ENCODE measurements at places on chromosomes 12 and 14.

GRCh38 chr14:55585854-55586253, 5.8 kb downstream of the KTN1 start:
- no peak for DNase-seq

- DNase-seq = no peak
Observed at GRCh38 chr14:50823051-50823761, 7.8 kb downstream of the NIN start.

DNA sequence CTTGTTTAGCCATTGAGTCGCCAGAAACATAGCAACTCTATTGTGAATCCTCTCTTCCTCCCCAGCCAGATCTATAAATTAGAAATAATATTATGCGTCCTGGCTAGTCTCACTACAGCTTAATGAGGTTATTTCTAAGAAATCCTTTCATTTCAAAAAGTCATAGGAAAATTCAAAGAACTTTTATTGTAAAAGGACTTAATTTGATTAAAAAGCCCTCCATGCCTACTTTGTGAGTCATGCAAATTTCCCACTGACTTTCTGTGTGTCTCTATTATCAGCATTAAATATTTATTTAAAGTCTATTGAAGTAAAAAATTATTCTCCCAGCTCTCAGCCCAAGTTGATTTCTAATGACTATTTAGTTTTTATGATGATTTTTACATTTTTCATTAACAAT, 160.7 kb downstream of the PHLDA1 start:
- DNase-seq = no peak

GRCh38 chr14:60101786-60102185, 10.1 kb downstream of the PCNX4 start:
- no peak for DNase-seq

GRCh38 chr12:111578276-111578970, 20.7 kb downstream of the ATXN2 start:
- DNase-seq = no peak

DNA sequence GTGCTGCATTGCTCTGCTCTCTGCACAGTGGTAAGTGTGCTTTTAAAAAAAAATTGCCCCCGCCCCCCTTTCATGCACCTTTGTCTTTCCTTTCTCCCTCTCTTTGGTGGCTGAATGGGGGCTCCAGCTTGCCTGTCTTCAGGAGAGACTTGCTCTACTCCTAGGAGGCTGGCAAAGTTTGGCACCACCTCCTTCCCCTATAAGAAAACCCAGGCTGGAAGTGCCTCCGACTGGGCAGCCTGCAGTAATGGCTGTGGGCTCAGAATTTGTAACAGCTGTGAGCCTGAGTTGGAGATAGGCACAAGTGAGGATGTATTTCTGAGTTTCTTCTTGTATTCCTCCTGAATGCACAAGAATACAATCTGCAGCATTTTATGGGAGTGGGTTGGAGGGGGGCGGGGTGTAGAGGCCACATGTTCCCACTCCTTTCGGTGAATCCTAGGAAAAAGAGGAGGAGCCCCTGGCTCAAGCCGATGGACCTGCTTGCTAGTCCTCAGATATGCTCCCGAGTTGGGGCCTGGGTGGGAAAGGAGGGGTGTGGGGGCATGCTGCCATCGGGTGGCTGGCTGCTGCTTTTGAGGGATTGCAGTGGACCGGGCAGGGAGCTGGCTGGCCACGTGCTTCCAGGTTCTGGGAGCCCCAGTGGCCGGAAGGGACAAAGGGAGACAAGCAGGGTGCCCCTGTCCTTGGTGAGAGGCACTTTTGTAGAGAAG, 124.3 kb downstream of the TSPAN9 start:
- DNase-seq = no peak

DNA sequence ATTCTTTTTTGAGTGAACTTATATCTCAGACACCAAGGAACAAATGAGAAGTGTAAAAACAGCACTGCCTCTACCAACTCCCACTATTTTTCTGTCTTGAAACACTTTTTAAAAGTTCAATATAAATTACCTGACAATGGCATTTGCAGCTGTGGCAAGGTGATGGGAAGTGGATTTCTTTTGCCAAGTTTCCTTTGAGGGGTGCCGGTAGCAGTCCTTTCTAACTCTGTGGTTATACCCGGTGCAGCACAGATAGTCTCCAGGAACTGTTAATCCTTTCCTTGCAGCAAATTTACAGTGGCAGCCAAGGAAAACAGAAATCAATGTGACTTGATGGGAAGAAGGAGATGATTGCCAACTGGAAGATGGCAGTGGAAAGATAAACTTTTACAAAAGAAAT, 243.7 kb downstream of the BCAT1 start:
- DNase-seq = no peak

DNA sequence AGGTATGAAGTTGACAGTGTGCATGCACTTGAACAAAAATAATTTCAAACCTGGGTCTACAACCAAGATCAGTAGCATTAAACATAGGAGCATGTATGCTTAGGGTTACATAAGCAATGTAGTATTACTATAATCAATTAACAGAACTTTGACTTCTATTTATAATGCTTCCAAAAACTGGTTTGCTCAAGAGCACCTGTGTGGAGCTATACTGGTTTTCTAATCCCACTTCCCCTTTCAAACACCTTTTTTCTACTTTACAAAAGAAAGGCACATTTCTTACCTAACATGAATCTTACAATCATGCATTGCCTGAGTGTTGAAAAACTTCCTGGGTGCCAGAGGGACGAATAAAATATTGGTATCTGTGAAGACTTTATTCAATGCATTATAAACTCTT, 72.7 kb downstream of the EFCAB11 start:
- DNase-seq = no peak

DNA sequence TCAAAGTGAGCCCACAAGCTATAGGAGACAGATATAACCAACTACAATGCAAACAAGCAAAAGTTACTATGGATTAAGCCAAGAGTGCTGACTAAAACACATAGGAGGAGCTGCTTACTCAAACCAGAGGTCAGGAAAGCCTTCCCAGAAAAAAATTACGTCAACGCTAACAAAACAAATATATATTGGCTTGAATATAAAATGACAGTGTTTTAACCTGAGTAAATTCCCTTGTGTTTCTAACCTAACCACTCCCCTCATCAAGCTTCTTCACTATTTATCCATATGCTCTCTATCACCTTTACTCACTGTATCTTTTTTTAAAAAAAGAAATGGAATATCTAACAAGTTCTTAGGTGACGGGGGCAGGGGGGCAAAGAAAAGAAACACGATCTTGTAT, 115.9 kb downstream of the MED13L start:
- DNase-seq = no peak

GRCh38 chr12:69999561-69999960, 174.5 kb downstream of the MYRFL start:
- DNase-seq = no peak

GRCh38 chr14:33364466-33364865, 425.8 kb downstream of the NPAS3 start:
- DNase-seq = no peak

- no peak for DNase-seq
Observed at GRCh38 chr12:41635626-41636364, 447.7 kb downstream of the PDZRN4 start.

GRCh38 chr14:41295734-41296133, 310.9 kb upstream of the LRFN5 start:
- DNase-seq = no peak

GRCh38 chr12:107597695-107598410, 87.7 kb upstream of the PWP1 start:
- DNase-seq = no peak

DNA sequence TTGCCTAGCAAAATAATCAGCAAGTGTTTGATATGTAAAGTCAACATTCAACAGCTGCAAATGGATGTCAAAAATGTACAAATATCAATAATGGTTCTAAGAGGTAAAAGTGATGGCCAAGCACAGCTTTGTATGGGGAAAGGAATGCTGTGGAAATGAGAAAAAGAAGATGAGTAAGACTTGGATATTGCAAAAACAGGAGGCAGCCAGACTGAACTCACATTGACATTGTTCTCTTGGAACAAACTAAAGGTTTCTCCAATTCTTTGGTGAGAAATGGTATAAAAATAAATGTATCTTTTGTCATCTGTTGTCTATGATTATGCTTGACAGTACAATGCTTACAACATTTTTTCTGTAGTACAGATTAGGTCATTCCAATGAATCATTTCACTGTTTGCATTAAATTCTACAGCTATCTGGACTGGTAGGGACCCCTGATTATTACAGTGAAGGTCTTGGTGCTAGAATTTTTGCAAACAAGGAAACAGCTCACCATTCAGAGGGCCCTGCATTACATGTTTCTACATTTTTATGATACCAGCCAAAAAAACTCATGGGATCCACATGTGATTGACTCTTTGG, 465.7 kb downstream of the NOVA1 start:
- no peak for DNase-seq

GRCh38 chr14:77041881-77042545, 13.5 kb upstream of the IRF2BPL start:
- DNase-seq = no peak

GRCh38 chr12:64633011-64633939, 23.0 kb downstream of the RASSF3 start:
- no peak for DNase-seq

GRCh38 chr12:104676636-104677035, 219.9 kb downstream of the CHST11 start:
- no peak for DNase-seq

DNA sequence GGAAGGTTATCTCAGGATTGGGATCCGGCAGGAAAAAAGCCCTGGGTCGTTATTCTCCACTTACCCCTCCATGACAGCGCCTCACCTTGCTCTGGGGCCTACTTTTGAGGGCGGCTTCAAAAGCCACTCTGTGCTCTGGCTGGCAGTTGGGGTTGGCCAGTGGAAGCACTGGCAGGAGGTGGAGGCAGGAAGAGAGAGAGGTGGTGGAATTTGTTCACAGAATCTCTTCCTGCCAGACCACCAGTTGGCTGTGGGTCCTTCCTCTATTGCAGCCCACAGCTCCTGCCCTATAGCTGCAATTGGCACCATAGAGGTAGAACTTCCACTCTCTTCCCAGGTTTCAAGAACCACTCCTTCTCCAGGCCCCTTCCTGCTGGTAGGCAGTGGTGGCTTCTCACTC, 32.7 kb upstream of the SDR39U1 start:
- no peak for DNase-seq

DNA sequence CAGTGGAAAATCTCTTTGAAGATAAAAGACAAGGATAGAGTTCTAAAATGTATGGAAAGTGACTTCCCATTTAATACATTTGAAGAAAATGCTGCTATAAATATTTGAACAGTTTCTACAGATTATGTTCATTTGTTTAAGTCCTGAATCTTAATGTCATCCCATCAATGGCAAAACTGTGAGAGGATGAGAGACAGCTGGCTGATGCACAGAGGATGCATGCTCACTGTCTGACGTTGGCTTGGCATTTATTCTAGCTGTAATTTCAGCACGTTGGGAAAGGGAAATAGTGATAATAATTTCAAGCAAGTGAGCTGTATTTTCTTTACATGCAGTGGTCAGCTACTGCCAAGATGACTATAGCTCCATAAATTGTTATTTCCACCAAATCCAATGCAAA, 40.5 kb downstream of the PPFIA2 start:
- DNase-seq = no peak

DNA sequence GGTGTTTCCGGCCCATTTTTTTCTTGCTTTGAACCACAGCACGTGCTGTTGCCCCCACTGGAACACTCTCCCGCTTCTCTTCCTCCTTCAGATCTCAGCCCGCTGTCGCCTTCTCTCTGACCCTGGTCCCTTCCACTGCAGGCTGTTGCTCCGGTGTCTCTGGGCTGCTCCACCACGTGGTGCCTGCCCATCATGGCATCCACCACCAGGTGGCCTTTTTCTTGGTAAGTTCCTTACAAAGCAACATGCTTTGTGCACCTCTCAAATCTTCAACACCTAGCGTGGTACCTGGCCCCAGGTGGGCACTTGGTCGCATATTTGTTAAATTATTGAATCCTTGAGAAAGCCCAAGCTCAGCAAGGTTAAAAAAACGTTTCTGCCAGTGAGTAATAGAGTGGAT, 19.1 kb downstream of the TUNAR start:
- peak; percentile 56 for DNase-seq

- DNase-seq = no peak
Observed at GRCh38 chr12:113782873-113783272, 183.3 kb downstream of the RBM19 start.

DNA sequence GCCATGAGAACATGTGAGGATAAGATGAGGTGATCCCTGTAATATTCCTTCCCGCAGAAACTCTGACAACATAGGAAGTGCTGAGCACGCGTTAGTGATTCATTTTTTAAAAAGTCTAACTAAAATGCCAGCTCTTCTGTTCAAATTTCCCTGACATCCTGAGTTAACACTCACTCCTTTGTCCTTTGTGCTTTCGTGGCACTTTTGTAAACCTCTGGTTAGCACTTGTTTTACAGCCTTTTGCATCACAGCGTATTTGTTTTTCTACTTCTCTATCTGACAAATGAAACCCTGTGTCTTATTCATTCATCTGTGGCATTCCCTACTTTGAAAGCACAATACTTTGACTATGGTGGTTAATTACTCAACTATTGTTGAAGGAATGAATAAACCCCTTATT, 313.6 kb downstream of the NUAK1 start:
- DNase-seq = no peak

GRCh38 chr14:100246809-100247428, 8.0 kb downstream of the YY1 start:
- DNase-seq = peak; percentile 51

- no peak for DNase-seq
Observed at GRCh38 chr12:6767353-6768319, 1.5 kb downstream of the PTMS start.

DNA sequence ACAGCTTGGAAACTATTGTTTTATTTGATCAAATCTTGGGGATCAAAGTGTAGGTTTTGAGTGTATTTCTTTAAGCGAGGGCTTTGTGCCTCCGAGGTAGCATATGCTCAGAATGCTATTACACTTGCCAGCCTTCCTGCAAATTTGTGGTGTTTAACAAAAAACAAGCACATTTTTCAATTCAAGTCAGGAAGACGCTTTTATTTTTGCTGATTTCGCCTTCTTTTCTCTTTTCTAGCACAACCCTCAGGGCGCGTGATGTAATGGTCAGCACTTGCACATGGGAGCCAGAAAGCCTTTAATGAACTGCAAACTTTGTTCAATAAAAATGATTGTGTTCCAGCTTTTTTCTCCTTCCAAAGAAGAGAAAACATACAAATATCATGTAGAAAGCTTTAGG, 466.5 kb downstream of the PRKD1 start:
- no peak for DNase-seq

GRCh38 chr12:66960704-66961690, 282.1 kb upstream of the GRIP1 start:
- DNase-seq = no peak

GRCh38 chr14:60905923-60906322, 75.0 kb downstream of the TRMT5 start:
- DNase-seq = no peak

DNA sequence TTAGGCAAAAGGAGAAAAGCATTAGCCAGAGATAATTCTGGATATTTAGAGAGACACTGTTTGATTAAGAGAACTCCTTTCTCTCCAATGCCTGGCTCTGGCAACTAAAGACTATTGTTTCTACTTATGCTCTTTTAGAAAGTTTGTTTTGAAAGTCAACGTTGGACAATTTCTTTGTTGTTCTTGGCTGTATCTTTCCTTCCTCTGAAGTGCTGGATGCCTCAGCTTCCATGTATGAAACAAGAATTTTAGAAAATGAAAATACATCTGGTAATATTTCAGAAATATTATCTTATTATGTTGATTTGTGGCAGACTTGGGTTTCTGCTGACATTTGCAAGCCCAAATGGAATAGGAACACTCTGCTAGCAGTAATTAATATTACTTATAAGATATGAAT, 382.6 kb downstream of the SNAPC1 start:
- DNase-seq = no peak
